ENCODE measurements at places on chromosomes 13 and 19.

- no peak for DNase-seq
Observed at GRCh38 chr19:32813862-32814425, 55.6 kb downstream of the SLC7A9 start.

DNA sequence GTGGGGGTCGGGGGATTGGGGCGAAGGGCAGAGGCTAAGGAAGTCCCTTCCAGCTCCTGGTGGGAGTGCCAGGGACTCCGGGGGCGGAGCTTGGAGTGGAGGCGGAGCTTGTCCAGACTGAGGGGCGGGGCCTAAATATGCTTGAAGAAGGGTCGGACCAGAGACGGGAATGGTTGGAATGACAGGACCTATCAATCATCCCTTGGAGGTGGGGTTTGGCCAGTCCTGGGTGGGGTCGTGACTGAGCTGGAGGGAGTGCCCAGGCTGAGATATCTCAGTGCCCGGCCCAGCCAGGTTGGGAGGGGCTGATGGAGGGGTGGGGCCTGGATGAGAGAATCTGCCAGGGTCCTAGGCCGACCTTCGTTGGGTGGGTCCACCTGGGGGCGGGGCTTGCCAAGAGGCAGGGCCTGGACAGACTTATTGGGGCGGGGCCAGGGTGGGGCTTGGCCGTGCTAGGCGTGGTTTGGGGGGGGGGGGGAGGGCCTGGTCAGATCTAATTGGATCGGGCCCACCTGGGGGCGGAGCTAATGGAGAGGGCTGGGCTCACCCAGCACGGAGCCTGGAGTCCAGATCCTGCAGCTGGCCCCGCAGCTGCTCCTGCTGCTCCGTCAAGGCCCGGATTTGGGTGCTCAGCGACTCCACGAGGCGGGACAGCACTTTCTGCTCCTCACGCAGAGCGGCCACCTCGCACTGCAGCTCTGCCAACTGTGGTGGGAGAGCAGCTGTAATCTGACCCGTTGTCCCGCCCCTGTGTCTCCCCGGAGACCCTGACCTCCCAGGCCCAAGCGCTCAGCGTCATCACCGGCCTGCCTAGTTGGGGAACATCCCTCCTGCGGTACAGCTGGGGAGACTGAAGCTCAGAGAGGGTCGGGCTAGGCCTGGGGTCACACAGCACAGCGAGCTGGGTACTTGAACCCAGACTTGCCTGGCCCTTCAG, 2.6 kb upstream of the WIZ start:
- DNase-seq, result peak; percentile 82

DNA sequence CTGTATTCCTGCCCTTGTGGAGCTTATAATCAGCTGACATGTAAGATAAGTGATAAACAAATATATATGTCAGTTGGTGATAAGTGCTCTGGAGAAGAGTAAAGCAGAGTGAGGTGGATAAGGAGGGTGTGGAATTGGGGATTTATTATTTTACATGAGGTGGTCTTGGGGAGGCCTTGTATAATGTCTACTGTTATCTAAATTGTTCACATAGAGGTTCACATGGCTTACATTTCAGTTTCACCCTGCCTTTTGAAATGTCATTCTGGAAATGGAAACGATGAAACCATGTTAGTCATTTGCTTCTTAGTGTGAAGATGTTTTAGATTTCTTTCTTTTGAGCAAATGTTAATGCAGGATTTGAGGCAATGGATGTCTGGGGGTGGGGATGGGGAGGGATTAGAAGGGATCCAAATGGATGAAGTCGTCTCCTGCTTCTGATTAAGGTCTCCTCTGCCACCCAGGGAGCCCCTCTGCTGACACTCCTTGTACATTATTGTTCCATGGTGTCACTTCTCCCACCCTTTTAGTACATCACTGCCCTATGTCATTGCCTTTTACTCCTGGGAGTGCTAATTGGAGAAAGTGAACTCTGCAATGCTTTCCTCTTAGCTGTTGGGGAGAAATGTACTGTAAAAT, 14.0 kb downstream of the B3GLCT start:
- no peak for DNase-seq

DNA sequence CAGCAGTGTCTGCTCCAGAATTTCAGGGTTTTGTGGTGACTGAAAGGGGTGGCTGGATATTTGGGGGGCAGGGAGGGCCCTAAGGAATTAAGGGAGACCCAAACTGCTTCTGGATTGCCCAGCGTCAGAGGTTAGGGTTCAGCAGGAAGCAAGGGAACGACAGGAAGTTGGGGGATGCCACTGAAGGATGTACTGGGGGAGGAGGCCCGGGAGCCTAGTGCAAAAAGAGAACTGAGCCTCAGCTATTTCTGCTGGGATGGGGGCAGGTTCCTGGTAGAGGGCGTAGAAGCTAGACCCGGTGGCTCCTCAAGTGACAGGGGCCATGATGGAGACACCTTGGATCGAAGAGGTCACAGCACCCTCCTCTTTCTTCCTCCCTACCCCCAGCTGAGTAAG, 1.1 kb downstream of the CYP2S1 start:
- no peak for DNase-seq

DNA sequence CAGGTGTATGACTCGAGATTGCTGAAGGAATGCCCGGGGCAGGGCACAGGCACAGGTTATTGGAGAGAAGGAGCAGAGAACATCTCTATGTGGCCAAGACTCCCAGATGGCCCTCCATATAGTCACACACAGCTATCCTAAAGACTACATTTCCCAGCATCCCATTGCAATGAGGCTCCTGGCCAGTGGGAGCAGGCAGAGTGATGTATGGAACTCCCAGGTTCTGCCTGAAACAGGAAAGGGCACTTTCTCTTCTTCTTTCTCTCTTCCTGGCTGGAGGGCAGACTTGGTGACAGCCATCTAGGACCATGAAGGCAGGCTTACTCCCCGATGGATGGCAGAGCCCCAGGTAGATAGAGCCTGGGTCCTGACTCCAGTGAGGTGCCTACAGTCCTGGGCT, 13.5 kb downstream of the PPP1R13L start:
- peak; percentile 29 for DNase-seq

DNA sequence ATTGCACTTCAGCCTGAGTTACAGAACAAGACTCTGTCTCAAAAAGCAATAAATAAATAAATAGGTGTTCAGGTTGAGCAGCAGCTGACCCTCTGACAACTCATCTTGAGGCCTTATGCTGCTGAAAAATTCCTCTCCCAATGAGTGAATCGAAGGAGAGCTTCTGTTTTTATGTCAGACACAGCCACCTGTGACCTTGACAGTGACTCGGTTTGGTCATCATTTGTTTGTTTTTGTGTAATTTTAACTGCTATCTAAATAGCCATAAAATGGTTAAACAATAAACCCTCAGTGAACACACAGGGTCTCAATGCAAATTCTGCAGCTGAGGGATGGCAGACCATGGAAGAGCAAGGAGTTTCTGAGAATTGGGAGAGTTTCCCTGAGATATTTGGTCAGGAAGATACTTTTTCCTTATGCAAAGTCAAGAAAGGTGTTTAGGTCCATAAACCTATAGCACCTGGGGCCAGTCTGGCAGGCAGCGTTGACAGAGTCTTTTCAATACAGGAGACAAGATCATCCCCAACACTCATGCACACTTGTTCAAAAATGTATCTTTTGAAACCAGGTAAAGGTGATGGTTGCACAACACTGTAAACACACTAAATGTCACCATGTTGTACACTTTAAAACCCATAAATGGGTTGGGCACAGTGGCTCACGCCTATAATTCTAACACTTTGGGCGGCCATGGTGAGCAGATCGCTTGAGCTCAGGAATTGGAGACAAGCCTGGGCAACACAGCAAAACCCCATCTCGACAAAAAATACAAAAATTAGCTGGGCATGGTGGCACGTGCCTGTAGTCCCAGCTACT, 16.6 kb upstream of the SLC25A30 start:
- DNase-seq, result no peak

GRCh38 chr19:47630594-47630993, 21.7 kb downstream of the BICRA start:
- DNase-seq, result no peak

- DNase-seq, result no peak
Observed at GRCh38 chr19:45123440-45123850, 30.5 kb downstream of the PPP1R37 start.

DNA sequence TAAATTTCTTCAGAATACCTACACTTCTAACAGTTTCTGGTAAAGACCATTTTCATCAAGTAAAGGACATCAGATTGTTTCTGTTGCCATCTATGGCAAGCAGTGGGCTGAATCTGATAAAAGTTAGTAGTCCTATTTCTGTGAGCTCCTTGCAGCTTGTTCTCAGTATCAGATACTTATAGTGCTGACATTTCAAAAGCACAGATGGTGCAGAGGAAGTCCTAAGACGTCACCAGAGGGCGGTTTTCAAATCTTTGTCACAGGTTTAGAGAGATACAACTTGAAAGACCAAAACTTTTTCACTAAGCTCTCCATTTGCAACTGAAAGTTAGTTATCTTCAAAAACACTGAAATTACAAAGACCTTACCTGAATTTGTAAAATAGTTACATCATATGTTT, 719.8 kb downstream of the SLITRK1 start:
- DNase-seq, result peak; percentile 28

GRCh38 chr19:14019100-14019499, 8.8 kb upstream of the RLN3 start:
- DNase-seq, result no peak

DNA sequence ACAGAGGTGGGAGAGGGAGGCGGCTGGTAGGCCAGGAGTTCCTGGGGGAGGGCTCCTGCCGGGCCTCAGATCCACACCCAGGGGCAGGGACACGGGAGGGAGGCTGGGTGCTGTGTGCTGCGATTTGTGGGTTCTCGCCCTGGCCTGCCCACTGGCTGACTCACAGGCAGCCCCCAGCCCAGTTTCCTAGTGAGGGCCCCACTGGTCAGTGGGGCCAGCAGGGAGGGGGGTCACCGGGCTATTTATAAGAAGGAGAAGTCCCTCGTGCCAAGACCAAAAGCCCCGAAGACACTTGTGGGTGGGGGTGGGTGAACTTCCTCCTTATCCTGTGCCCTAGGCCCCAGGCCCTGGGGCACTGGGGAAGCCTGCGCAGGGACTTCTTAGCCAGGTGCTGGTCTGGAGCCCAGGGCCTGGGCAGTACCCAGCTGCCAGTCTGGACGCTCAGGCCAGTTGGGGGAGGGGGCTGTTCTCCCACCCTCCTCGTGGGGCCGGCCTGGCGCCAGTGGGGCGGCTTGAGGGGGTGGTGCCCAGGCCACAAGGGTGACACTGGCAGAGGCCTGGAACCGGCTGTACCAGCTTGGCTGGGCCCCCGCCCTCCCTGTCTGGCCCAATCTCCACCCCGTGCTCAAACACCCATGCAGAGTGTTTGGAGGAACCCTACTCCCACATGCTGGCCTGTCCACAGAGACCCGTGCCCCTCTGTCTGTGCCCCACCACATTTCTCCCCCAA, 5.0 kb upstream of the JUNB start:
- DNase-seq, result no peak

DNA sequence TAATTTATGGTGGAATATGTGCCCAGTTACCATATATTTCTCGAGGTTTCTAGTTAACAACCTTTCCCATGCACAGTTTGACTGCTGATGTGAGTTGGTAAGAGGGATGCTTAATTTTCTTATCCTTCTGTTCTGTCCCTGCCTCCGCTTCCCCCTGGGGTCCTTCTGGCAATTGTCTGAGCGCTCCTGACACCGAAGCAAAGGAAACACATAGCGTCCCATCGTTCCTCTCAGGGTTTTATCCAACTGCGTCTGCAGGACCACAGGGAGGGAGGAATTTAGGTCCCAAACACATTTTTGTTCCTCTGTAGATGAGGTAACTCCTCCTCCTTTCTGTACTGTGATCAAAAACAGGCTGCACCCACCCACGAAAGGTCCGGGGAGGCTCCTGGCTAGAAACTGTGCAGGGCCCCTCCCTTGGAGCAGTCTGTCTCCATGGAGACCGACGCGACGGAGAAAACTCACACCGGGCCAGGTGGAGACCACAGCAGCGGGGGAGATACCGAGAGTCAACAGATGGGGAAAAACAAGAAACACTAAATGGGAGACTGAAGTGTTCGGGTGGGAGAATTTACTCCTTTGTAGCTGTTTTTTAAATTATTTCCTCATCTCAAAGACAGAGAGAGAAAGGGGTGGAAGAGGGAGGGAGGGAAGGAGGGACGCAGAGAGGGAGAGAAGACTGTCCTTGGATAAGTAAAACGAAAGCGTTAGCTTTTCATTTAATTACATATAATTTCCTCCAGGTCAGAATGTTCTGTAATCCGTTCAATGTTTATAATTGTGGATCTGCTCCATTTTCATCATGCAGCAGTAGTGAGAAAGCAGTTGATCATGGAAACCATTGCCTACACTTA, 191.8 kb upstream of the NBEA start:
- no peak for DNase-seq

DNA sequence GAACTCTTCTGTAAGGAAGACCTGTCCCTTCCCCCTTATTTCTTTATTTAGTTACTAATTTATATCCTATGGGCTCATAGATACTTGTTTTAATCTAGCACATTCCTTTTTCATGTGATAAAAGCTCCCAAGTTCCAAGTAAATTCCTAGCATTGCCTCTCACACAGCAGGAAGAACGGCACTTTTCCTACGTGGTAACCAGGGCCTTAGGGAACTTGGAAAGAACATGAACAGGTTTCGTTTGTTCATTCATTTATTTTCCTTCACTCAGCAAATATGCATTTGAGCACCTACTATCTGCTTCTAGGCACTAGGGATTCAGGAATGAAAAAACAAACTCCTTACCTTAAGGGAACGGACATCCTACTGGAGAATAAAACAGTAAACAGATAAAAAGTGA, 125.1 kb downstream of the SIPA1L3 start:
- peak; percentile 31 for DNase-seq

GRCh38 chr13:40503011-40503410, 163.4 kb downstream of the FOXO1 start:
- DNase-seq, result peak; percentile 14

GRCh38 chr13:91657283-91657682, 258.9 kb downstream of the GPC5 start:
- no peak for DNase-seq

GRCh38 chr13:93814658-93815057, 588.1 kb downstream of the GPC6 start:
- DNase-seq, result no peak

GRCh38 chr13:26600343-26600742, 42.9 kb downstream of the WASF3 start:
- DNase-seq, result peak; percentile 81

- DNase-seq, result peak; percentile 3
Observed at GRCh38 chr13:65336916-65337315, 1893.2 kb downstream of the PCDH9 start.

GRCh38 chr13:35157143-35157755, 215.2 kb downstream of the NBEA start:
- DNase-seq, result peak; percentile 65

DNA sequence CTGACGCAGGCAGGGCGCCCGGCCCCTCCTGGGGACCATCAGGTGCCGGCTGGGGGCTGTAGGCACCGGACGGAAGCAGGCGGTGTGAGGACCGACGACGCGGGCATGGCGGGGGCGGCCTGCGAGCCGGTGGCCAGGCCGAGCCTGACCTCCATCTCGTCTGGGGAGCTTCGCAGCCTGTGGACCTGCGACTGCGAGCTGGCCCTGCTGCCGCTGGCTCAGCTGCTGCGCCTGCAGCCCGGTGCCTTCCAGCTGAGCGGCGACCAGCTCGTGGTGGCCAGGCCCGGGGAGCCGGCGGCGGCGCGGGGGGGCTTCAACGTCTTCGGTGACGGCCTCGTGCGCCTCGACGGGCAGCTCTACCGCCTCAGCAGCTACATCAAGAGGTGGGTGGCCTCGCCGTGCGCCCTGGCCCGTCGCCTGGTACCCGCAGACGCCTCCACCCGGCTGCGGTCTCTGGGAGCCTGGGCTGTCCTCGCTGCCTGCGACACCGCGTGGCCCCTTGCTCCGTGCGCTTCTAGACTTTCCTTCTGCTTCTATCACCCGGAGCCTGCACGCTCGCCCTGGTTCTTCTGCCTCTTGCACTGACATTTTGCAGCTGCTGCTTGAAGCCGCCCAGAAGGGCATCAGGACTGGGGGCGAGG, 460 bp downstream of the MEDAG start:
- DNase-seq, result no peak
